ENCODE measurements at places on chromosomes 3 and 15. TPM values are rescaled to one million over a fixed set of nuclear protein-coding genes. Genes with fewer than 3 reads are reported as not detected.

CHRM5 gene
- total RNA-seq = not detected

CXCR6 gene
- 3.1 TPM for total RNA-seq

AMT gene
- 29.1 TPM for total RNA-seq

SLC25A38 gene
- total RNA-seq = 36.0 TPM

ALDH1A3 gene
- total RNA-seq = 24.2 TPM

MME gene
- total RNA-seq = 5.7 TPM

ANKDD1A gene
- 31.4 TPM for total RNA-seq

RFTN1 gene
- 24.4 TPM for total RNA-seq

ARHGAP31 gene
- 25.4 TPM for total RNA-seq

CCRL2 gene
- 6.3 TPM for total RNA-seq

ROBO2 gene
- 0.39 TPM for total RNA-seq

FGF12 gene
- total RNA-seq = 3.2 TPM

NAALADL2 gene
- total RNA-seq = 59.2 TPM

SAMD7 gene
- total RNA-seq = not detected

EPHB1 gene
- total RNA-seq = 3.1 TPM

GNAT1 gene
- not detected for total RNA-seq

MYO5C gene
- 56.3 TPM for total RNA-seq

ZKSCAN7 gene
- total RNA-seq = 10.8 TPM

CHAC1 gene
- 9.2 TPM for total RNA-seq

PP2D1 gene
- not detected for total RNA-seq

MKRN2OS gene
- 2.3 TPM for total RNA-seq

SLC7A14 gene
- not detected for total RNA-seq

PFKFB4 gene
- 7.4 TPM for total RNA-seq

ADPGK gene
- 58.0 TPM for total RNA-seq

DAZL gene
- total RNA-seq = not detected

SLC24A5 gene
- total RNA-seq = not detected

HOMER2 gene
- total RNA-seq = 9.4 TPM

LEO1 gene
- total RNA-seq = 23.1 TPM

NEO1 gene
- 36.0 TPM for total RNA-seq

FBXO40 gene
- 0.23 TPM for total RNA-seq

NR1I2 gene
- 1.2 TPM for total RNA-seq

C2CD4A gene
- 0.49 TPM for total RNA-seq

PAK6 gene
- total RNA-seq = 29.5 TPM

CLN6 gene
- 45.3 TPM for total RNA-seq

RABL3 gene
- total RNA-seq = 28.7 TPM

IL17RE gene
- total RNA-seq = 11.9 TPM

CPLX3 gene
- total RNA-seq = not detected

SAXO2 gene
- 2.6 TPM for total RNA-seq

BMF gene
- 8.3 TPM for total RNA-seq

MCTP2 gene
- 50.7 TPM for total RNA-seq

MOBP gene
- total RNA-seq = not detected

ITIH1 gene
- total RNA-seq = not detected

Measured in ureter (tissue), 1 donor.